ENCODE measurements at places on chromosomes 12 and 14.

DNA sequence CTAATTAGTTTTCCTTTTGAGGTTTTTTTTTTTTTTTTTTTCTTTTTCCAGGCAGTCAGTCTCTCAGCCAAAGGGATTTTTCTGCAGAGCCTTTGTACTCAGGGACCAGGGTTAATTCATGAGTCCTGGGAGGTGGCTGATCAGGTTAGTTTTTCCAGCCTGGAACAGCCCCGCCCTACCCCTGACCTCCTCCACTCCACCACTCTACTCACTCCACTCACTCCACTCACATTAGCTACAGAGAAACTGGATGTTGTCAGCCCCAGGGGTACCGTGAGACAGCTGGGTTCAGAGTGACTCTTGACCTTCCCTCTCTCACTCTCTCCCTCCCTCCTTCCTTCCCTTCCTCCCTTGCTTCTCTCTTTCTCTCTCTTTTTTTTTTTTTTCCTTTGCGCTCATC is 161.0 kb downstream of the CRADD start:
- no peak for DNase-seq

- peak; percentile 13 for DNase-seq
These were observed at the start of gene SALL2 for GRCh38 chr14:21525962-21526671. SALL2 (minus strand) TSS chr14:21526346; CDS start chr14:21526127, 219 bp downstream.

- DNase-seq = no peak
These were observed 11.7 kb downstream of the TUBA1C start for GRCh38 chr12:49276304-49277290.

DNA sequence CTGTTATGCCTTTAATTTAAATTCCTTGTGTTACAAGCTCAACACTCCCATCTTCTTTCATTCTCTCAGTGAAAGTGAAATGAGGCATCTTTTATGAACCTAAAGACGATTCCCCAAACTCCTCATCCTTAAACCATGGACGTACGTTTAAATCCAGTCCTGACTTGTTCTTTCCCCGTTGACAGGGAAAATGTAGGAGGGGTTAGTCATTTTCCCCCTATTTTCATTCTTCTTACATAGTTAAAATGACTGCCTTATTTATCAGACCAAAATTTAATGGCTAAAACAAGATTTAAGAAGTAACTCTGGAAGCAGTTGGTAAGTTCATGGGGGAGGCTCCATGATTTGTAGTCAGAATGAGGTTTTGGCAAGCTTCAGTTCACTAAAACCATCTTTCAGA is 134.9 kb downstream of the KCNA5 start:
- no peak for DNase-seq

Data from naive B cell (primary cell).